Stimulated activated CD8-positive, alpha-beta memory T cell treated with anti-CD3 and anti-CD28 coated beads, Interleukin-15, amount 100 ng/mL, for 1 hour (primary cell): ENCODE measurements at places on chromosomes 1 and 21.

GRCh38 chr21:35448876-35449599, 399.9 kb upstream of the RUNX1 start:
- no peak for DNase-seq

DNA sequence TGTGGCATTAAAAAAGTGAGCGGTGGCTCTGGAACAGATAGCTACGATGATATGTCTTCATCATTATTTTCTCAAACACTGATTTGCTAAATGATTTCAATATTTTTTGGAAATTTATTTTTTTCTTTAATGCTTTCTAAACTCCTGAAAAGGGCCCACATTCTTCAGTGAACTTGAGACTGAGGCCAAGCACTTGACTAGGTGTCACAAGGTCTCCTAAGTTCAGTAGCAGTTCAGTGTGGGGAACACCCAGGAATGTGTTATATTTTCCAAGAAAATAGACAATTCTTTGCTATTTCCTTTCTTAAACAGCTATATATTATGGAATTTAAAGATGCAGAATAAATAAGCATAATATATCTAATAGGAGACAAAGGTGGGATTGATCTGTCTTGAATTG, 850.9 kb downstream of the USP25 start:
- no peak for DNase-seq

- no peak for DNase-seq
Measured at GRCh38 chr1:193181536-193181935, 4.9 kb downstream of the B3GALT2 start.

DNA sequence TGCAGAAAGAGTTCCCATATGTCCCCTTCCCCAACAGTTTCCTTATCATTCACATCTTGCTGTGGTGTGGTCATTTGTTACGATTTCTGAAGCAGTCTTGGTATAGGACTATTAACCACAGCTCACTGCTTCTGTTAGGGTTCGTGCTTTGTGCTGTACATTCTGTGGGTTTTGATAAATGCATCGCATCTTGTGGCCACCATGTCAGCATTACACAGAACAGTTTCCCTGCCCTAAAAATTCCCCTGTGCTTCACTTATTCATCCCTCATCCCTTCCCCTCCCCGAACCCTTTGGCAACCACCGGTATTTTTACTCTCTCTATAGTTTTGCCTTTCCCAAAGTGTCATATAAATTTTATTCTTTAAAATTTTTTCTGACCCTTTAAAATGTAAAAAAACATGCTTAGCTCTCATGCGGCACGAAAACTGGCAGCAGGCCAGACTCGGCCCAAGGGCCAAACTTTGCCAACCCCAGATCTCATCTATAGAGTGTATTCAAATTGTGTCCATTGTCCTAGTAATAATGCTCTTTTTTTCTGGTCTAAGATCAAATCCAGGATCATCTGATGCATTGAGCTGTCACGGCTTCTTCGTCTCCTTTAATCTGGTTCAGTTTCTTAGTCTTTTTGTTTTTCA, 78.2 kb downstream of the SIM2 start:
- DNase-seq, result no peak
